Activated CD4-positive, alpha-beta T cell treated with anti-CD3 and anti-CD28 coated beads for 1 hour (primary cell): ENCODE measurements at places on chromosomes 1 and 21.

DNA sequence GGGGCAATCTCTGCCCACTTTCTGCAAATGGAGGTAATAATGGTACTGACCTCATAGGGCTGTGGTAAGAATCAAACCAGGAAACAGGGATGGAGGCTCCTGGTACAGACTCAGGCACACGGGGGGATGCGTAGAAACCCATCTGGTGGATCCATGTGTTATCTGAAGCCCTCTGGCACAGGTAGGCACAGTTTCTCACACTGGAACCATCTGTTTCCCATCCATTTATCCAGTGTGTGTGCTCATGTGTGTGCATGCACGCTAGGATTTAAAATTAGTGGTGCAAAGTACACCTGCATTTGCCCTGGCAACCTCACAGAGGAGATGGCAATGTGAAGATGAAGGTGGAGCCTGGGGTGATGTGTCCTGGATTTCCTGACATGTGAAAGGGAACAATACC, 103.3 kb downstream of the RAVER2 start:
- DNase-seq: no peak

DNA sequence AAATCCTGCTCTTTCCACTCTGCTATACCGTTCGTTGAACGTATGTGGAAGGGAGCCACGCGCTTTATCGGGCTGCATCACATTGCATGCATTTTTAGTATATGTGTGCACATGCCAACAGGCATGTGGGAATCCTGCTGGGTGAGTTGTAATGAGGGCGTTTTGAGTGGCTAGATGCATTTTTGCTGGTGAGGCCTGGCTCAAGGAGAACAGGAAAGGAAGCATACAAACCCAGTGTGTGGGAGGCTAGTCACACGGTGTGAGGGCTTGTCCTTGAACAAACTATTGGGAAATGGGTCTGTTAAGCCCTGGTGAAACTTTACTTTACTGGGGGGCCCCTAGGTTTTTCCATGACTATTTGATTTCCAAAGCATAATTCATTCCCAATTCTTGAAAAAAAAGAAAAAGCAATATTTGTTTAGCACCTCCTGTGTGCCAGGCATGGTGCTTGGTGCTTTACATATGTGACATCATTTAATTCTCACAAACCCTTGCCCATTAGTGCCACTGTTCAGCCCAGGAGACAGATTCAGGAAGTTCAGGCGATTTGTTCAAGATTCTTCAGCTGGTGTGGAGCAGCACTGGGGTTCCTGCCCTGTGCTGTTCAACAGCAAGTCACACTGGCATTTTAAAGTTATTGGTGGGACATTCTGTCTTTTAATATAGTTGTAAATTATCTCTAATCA, 25.6 kb upstream of the JUN start:
- no peak for DNase-seq

GRCh38 chr1:23083714-23084480, 64.6 kb downstream of the KDM1A start:
- DNase-seq: no peak

GRCh38 chr1:10108134-10108663, 75.4 kb downstream of the UBE4B start:
- DNase-seq: no peak

DNA sequence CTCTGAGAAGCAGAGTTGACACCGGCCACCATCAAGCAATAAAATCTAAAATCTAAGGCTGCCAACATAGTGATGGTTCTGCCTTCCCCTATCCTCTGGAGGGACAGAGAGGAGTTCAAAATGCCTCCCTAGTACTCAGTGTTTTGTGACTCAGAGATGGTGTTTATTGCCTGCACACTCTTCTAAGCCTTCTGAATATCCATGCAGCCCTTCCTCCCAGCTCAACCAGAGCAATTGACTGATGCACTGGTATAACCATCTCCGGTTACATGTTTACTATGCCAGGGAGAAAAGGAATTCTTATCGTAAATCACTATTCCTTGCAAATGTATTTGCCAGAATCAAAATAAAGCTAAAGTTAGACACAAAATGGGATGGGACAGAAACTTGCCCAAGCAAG, 132.9 kb upstream of the RAB4A start:
- no peak for DNase-seq

DNA sequence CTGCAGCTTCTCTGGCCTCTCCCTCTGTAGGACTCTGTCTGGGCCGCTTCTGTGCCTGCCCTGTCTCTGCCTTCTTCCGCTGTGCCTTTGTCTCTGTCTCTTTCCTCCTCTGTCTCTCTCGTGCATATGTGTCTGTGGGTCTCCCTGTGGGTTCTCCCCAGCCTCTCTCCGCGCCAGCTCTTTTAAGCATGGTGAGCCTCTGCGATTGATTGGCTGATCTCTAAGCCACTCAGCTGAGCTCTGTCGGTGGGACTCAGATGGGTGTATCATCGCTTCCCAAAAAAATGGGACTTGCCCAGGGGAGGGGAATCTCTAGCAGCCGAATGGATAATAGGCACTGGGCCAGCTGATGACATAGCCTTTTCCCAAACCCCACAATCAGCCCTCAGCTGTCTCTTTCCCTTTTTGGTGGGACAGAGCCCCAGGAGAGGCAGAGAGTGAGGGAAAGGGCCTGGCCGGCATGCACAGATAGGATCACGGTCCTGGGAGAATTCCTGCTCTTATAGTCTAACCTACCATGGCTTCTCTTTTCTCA, at the start of gene ADAMTS4:
Gene ADAMTS4, minus strand, starts transcription at position 158 of the 535 bp plus-strand sequence. CDS start 427 bp downstream, outside the sequence.
- no peak for DNase-seq

DNA sequence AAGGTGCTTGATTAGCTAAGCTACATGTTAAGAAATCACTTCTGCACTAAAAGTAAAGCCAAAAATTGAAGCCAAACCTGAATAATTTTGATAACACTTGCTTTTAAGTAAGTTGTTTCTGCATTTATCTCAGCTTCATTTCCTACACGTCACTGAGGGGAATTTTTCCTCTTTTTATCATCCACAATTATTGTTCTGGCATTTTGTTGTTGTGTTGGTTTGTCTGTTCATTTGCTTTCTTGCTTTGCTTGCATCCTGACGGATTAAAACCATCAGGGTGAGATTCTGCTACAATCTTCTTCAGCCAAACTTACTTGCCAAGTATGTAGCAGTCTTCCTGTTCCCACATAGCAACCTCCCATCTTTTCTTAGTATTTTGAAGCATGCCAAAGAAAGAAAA, 18.0 kb upstream of the EEIG2 start:
- DNase-seq: no peak

- DNase-seq: peak; percentile 65
These were observed 24.8 kb downstream of the S100A6 start for GRCh38 chr1:153510984-153511410.
